ENCODE measurements at places on chromosomes 3 and 15. TPM values are rescaled to one million over a fixed set of nuclear protein-coding genes. Genes with fewer than 3 reads are reported as not detected.

The IRAK2 gene
- 3.7 TPM for total RNA-seq

The SNAPC5 gene
- 15.0 TPM for total RNA-seq

The TRIM42 gene
- not detected for total RNA-seq

The CAPN7 gene
- total RNA-seq: 46.9 TPM

The CPNE4 gene
- total RNA-seq: not detected

The SPATA12 gene
- not detected for total RNA-seq

The ESYT3 gene
- 2.2 TPM for total RNA-seq

The PLXNA1 gene
- 62.9 TPM for total RNA-seq

The FEZF2 gene
- not detected for total RNA-seq

The SEMA3B gene
- total RNA-seq: 16.5 TPM

The RGMA gene
- 2.9 TPM for total RNA-seq

The CPB1 gene
- 0.54 TPM for total RNA-seq

The ZNF445 gene
- 10.2 TPM for total RNA-seq

The TMEM207 gene
- not detected for total RNA-seq

The ADAMTSL3 gene
- total RNA-seq: 6.0 TPM

The CRABP1 gene
- not detected for total RNA-seq

The LTF gene
- 0.26 TPM for total RNA-seq

The IL12A gene
- 7.4 TPM for total RNA-seq

The RAB6B gene
- 0.78 TPM for total RNA-seq

The PLCB2 gene
- total RNA-seq: not detected

The PRSS50 gene
- total RNA-seq: under 0.01 TPM

The CRYBG3 gene
- 31.5 TPM for total RNA-seq

The ADGRG7 gene
- not detected for total RNA-seq

The CLSTN2 gene
- 11.3 TPM for total RNA-seq

The TMEM42 gene
- total RNA-seq: 16.7 TPM

The C3orf62 gene
- total RNA-seq: 2.4 TPM

The ACTR8 gene
- total RNA-seq: 38.5 TPM

The DPPA4 gene
- total RNA-seq: not detected

The C3orf70 gene
- 1.5 TPM for total RNA-seq

The PP2D1 gene
- total RNA-seq: not detected

The HESX1 gene
- 0.65 TPM for total RNA-seq

The NR2E3 gene
- total RNA-seq: not detected

The ARNT2 gene
- 18.3 TPM for total RNA-seq

The KIF7 gene
- total RNA-seq: 21.9 TPM

The SLC25A20 gene
- total RNA-seq: 25.4 TPM

The SCN11A gene
- total RNA-seq: 0.11 TPM

The CSNK1G1 gene
- total RNA-seq: 23.0 TPM

The PPARG gene
- 3.1 TPM for total RNA-seq

The SENP8 gene
- 3.4 TPM for total RNA-seq

The WDR93 gene
- total RNA-seq: 0.32 TPM

The ALG1L2 gene
- total RNA-seq: 0.91 TPM

The DLL4 gene
- total RNA-seq: 0.11 TPM

The CADPS gene
- not detected for total RNA-seq

The ISL2 gene
- total RNA-seq: not detected

The RHOV gene
- total RNA-seq: not detected

The FBXW12 gene
- total RNA-seq: not detected
